ENCODE measurements at places on chromosomes 11 and 22.

DNA sequence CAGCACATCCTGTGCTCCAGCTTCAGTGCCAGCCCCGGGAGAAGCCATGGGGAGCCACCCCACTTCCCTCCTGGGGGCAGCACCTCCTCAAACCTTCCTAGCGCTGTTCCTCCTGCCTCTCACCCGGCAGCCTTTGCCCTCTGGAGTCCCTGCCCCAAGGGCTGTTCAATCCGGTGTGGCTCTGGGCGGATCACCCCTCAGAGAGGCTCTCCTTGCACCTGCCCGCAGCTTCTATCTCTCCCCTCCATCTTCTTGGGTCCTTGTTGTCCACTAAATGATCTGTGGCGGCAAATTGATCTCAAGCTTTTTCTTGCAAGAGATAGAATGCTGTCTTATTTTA is 18.1 kb upstream of the CDKN1C start:
- DNase-seq = no peak

GRCh38 chr11:109015283-109015682 is 350.4 kb downstream of the DDX10 start:
- DNase-seq = no peak

GRCh38 chr22:45238076-45238956 is 2.4 kb downstream of the KIAA0930 start:
- DNase-seq = no peak

DNA sequence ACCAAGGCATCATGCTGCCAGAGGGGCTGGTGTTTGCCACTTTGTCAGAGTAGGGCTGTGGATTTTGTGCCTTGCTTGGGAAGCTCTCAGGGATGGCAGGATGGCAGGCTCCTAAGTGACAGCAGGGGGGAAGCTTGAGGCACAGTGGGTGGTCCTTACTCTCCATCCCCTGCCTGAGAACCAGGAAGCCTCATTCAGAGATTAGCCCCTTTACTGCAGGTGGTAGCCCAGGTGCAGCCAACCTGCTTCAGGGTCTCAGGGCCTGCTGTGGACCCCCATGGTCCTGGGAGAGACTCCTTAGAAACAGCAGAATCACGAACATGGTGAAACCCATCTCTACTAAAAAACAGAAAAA is 8.9 kb upstream of the ST3GAL4 start:
- no peak for DNase-seq

- no peak for DNase-seq
Measured at GRCh38 chr11:71977743-71978418, 20.8 kb upstream of the IL18BP start.

- no peak for DNase-seq
Measured at GRCh38 chr11:101848262-101848661, 66.5 kb upstream of the CEP126 start.

All from stimulated activated CD4-positive, alpha-beta T cell treated with anti-CD3 and anti-CD28 coated beads, TNF-alpha, amount 100 ng/mL, for 48 hours (primary cell).